T1000 (cell line): ENCODE measurements at places on chromosomes 4 and X.
A peak's percentile ranks its signal among the peaks of the same experiment; 100 is the strongest.

- peak; percentile 0 for DNase-seq
Measured at GRCh38 chrX:103640401-103641155, 11.8 kb downstream of the TCEAL1 start.

GRCh38 chr4:163191999-163192398 is 25.3 kb upstream of the NAF1 start:
- DNase-seq, result no peak

- no peak for DNase-seq
Measured at GRCh38 chr4:16217300-16218051, 8.8 kb downstream of the TAPT1 start.

GRCh38 chrX:50003467-50003866 is 81.1 kb downstream of the CLCN5 start:
- no peak for DNase-seq

- no peak for DNase-seq
Measured at GRCh38 chr4:82201805-82202641, 171.8 kb downstream of the HNRNPD start.

DNA sequence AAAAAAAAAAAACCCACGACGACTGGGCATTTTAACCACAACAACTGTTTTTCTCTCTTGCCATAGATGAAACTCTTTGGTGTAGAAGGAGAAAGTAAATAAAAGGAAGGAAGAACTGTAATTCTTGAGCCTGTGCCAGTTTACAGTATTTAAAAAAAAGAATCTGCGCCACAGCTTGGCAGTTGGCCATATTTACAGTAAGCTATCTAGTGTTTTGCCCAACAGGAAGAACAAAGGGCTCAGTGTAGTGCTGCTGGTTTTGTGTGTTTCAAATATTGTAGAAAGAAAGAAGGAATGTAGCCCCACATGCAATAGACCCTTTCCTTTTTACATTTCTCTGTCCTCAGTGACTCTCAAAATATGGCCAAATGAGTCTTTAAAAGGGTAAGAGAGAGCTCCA is 66.1 kb downstream of the NR3C2 start:
- DNase-seq, result no peak

GRCh38 chr4:40550948-40551462 is 78.7 kb downstream of the RBM47 start:
- DNase-seq, result no peak

DNA sequence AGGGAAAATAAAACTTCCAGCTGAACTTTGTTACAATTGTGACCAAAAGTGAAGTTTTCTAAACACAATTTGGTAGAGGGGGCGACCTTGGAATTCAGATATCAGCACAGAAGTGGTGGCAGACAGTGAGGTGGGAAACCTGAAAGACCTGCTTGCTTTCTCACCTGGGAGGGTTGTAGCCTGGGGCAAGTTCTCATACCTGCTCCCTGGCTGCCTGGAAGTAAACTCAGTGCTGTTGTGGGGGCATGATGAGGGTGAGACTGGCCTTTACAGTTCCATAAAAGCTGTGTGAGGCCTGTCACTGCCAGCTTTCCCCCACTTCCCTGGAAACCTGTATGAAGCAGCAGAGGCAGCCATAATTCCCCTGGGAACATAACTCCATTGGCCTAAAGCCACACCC is 1180.2 kb downstream of the FAM133A start:
- DNase-seq, result no peak

- DNase-seq, result no peak
Measured at GRCh38 chr4:105805501-105806120, 89.7 kb upstream of the NPNT start.

DNA sequence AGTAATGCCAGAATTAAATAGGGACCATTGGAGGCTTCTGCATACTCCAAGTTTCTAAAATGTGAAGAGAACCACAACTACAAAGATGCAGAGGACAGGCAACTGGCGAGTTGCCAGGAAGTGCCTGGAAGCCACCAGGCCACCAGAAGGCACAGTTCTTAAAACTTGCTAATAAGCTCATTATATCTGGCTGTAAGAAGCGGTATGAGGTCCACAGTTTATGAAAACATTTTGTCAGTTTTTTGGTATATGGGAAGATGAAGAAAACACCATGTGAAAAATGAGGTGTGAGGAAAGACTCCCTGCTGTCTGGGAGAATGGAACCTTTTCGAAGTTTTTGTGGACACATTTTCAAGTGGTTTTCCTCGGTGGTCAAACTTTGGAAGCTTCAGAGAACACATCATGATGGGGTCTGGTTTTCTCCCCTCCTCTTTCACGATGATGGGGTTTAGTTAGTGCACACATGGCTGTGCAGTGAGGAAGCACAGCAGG is 202.7 kb downstream of the NR3C2 start:
- no peak for DNase-seq

- no peak for DNase-seq
Measured at GRCh38 chr4:11632025-11632424, 203.3 kb upstream of the HS3ST1 start.

- no peak for DNase-seq
Measured at GRCh38 chr4:145177906-145178538, 2.4 kb downstream of the OTUD4 start.

- no peak for DNase-seq
Measured at GRCh38 chr4:112099701-112100297, 45.5 kb upstream of the FAM241A start.

DNA sequence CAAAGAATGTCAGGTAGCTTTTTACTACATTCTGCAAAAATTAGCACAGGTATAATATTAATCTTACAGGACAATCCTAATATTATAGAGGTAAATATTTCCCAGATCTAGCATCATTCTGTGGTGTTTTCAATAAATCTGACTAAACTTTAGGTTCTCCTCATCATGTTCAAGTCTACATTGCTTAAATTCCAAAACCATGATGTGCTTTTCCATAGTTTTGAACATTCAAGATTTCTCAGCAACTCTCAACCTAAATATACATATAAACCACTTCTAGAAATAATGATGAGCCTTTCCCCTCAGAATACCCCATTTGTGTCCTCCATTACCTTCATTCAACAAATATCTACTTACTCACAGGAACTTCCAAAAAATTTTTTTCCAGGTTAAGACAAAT is 23.1 kb downstream of the EIF4E start:
- DNase-seq, result no peak

- DNase-seq, result no peak
Measured at GRCh38 chr4:176302283-176303275, 17.2 kb upstream of the SPCS3 start.

- DNase-seq, result no peak
Measured at GRCh38 chr4:8398347-8398746, 42.2 kb downstream of the ACOX3 start.

GRCh38 chrX:32448320-32448719 is 763.0 kb downstream of the DMD start:
- no peak for DNase-seq

GRCh38 chrX:40109288-40110008 is 11.7 kb upstream of the BCOR start:
- DNase-seq, result peak; percentile 51

DNA sequence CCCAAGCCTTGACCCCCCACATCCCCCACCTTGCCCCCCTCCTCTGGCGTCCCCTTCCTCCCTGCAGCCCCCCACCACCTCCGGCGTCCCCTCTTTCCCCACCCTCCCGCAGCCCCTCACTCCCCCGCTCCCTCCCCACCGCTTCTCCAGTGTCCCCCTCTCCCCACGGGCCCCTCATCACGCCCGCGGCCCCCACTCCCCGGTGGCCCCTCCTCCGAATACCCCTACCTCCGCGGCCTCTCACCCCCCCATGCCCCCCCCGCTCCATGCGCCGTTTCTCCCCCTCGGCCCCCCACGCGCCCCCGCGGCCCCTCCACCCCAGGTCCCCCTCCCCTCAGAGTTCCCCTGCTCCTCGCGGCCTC is 562 bp downstream of the RNF212 start:
- no peak for DNase-seq

DNA sequence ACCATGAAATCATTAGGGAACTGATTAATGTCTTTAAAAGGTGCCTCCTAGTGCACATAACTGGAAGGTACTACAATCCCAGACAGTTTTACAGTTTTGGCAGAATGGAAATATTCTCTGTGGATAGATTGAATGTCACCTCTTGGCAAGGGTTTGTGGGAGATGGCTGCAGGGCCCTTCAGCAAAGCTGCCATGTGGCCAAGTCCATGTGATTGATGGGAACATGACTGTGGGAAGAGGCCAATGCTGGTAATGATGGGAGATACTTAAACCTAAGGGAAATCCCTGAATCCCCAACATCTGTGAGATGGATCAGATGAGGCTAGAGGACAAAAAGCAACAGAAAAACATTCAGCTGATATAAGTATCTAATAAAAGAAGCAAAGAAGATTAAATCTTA is 493.7 kb downstream of the MAGEE1 start:
- no peak for DNase-seq

DNA sequence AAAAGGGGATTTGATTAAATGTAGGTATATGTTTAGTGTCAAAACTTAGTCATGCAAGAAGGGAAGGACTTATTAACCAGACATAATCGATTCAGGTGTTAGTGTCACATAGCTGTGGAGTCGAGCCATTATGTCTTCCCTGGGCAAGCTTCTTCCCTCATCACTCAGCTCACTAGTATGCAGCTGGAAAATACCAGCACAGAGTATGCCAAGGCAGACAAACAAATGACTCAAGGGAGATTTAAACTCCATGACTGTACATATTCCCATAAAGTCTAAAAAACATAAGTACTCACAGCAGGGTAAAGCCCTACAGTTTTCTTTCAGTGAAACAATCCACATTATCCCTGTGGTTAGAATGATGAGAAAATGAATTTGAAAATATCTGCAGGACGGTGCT is 304.5 kb downstream of the CBLL2 start:
- peak; percentile 0 for DNase-seq

- DNase-seq, result no peak
Measured at GRCh38 chr4:36328130-36328529, 46.7 kb downstream of the DTHD1 start.

DNA sequence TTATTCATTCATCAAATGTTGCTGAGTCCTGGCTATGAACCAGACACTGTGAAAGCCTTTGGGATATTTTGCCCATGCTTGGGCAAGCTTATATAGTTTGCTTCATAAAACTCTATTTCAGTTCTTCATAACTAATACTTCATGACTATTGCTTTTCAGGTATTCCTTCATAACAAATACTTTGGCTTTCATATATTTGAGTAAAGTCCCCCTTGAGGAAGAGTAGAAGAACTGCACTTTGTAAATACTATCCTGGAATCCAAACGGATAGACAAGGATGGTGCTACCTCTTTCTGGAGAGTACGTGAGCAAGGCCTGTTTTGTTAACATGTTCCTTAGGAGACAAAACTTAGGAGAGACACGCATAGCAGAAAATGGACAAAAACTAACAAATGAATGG is 1.7 kb upstream of the AFP start:
- DNase-seq, result no peak

- no peak for DNase-seq
Measured at GRCh38 chrX:29043746-29044145, 456.5 kb downstream of the IL1RAPL1 start.

- no peak for DNase-seq
Measured at GRCh38 chr4:109994415-109994827, 81.7 kb downstream of the EGF start.
